ENCODE measurements at places on chromosomes 4 and X.

DNA sequence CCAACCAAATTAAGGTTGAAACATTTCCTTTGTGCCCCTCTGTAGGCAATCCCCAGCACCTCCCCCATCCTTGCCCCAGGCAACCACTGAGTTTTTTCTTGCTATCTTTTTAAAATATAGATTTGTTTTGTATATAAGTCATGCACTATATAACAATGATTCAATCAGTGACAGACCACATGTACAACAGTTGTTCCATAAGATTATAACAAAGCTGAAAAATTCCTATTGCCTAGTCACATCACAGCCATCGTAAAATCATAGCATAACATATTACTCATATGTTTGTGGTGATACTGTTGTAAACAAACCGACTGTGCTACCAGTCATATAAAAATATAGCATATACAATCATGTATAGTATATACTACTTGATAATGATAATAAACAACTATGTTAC, 211.9 kb upstream of the NRK start:
- DNase-seq, result no peak

DNA sequence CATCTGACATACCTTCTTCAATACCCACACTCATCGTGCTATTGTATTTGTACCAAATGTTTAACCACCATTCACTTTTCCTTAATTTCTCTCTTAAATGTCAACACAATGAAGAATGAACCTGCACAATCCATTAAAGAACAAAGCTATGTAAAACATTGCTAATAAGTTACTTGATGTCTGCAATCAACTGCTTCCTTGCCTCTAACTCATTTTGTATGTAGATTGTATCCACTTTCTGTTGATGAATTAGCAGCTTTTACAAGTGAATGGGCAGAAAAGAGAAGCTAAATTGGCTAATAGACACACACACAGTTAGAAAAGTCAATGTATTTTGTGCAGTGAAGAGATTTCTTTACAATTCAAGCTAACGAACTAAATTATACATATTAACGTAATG, 212.5 kb upstream of the NDST3 start:
- DNase-seq, result no peak

- DNase-seq, result no peak
These were observed 59.6 kb downstream of the TMEM154 start for GRCh38 chr4:152620218-152620617.

GRCh38 chr4:165464813-165465381, 86.1 kb downstream of the CPE start:
- no peak for DNase-seq

- no peak for DNase-seq
These were observed 46.6 kb upstream of the DHX15 start for GRCh38 chr4:24630937-24631336.

- DNase-seq, result no peak
These were observed 117.1 kb upstream of the USP9X start for GRCh38 chrX:40968180-40968579.

DNA sequence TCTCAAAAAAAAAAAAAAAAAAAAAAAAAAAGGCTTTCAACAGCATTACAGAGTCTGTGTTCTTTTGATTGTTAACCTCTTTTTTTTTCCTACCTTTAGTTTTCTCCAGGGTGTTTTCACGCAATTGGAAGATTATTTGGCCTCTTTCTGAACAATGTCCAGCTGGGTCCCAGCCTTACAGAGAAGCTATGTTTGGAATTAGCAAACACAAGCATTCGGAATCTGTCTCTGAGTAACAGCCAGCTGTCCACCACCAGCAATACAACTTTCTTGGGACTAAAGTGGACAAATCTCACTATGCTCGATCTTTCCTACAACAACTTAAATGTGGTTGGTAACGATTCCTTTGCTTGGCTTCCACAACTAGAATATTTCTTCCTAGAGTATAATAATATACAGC, 13.3 kb downstream of the TLR3 start:
- DNase-seq, result no peak

GRCh38 chr4:82825425-82825824, 26.8 kb upstream of the SCD5 start:
- DNase-seq, result no peak

DNA sequence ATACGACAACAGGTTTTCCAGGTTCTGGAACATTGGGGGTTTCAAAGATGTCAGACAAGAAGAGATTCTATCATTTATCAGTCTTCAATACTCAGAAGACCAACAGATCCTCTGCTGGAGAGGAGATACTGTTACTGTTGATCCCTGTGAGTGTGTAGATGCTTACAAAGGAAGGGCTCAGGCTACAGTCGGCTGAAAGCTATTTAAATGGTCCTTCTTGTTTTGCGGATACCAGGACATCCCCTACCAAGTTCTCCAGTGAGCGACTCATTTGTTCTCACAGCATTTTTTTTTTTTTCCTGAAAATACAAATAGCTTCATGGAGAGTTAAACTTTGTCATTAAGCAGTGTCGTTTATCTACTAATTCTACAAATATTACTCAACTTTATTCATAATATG, 201.6 kb downstream of the CAMK2D start:
- no peak for DNase-seq

DNA sequence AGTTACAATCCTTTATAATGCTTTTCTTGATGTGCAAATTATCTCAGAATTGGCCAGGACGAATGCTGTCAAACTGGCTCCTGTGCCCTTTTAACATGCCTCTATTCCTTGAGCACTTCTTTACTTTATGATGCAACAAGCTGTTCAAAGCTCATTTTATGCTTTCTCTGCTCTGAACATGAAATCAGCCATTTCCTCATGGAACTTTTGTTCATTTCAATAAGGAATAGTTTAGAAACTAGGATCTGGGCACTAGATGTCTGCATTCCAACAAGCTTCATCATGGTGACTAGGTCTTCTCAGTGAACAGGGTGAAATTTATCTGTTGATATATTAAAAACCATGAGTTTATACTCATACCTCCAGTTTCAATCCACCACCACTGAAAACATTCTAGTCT, 87.3 kb upstream of the TEX13A start:
- DNase-seq, result no peak

DNA sequence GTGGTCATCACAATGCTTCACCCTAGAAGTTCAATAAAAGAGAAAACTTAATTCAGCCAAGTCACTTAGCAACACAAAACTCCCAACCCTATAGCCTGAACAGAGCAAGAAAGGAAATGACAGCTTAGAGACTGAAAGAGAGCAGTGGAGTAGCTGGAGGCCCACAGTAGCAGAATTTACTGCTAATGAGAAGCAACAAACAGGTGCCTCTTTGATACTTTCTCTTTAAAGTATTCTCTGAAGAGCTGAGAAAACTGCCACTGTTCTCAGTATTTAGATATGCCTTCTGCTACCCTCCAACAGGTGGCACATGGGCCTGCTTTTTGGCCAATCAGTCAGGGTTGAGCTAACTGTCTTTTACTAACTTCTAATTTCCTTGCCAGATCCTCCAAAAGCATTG, 240.0 kb downstream of the GPC3 start:
- DNase-seq, result no peak

GRCh38 chr4:171432536-171432935, 380.7 kb upstream of the GALNTL6 start:
- no peak for DNase-seq

DNA sequence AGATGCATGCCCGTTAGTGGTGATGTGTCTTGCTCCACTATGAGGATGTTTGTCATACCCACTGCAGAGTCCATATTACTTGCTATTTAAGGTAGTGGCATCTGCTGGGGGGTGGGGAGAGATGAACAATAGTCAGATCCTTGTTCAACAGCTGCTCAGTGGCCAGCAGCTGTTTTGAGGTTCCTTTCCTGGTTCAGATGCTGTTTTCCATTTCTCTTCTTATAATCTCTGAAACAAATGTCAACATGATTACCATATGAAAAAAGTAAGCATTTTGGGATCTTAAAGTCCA, 1567.9 kb upstream of the TENM3 start:
- no peak for DNase-seq

DNA sequence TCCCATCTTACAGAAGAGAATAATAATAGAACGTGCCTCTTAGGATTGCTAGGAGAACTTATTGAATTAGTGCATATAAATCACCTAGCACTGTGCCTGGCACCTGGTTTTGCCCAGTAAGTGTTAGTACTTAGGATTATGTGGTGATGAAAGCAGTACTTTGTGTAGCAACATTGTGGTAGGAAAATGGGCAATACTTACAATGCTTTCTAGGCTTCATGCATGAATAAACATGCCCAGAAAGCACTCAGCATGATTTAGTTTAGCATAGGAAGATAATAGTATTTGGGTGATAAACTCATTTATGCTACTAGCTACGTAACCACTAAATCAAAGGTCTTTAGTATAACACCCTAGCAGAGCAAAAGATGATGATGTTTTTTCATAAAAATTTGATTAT, 105.6 kb downstream of the NEUROG2 start:
- DNase-seq, result no peak

- DNase-seq, result no peak
These were observed 5.2 kb upstream of the ENAM start for GRCh38 chr4:70623323-70623722.

DNA sequence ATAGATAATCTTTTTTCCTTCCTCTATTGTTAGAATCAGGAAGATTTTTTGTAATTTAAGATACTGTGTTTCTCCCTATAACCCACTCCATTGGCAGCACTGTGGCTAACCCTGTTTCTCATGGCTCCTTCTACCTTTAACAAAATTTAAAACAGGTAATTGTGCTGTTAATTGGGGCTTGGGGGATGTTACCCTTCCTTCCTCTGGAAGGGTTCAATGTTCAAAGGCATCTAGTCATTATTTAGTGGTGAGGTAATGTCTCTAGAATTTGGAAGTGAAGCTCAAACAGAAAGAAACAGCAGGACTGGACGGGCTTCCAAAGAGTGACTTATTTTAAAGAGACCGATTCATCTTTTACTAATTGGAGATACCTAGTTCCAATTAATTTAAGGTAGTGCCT, 166.4 kb downstream of the TRIML1 start:
- no peak for DNase-seq

- DNase-seq, result no peak
These were observed 73.0 kb upstream of the PJA1 start for GRCh38 chrX:69238114-69238886.

DNA sequence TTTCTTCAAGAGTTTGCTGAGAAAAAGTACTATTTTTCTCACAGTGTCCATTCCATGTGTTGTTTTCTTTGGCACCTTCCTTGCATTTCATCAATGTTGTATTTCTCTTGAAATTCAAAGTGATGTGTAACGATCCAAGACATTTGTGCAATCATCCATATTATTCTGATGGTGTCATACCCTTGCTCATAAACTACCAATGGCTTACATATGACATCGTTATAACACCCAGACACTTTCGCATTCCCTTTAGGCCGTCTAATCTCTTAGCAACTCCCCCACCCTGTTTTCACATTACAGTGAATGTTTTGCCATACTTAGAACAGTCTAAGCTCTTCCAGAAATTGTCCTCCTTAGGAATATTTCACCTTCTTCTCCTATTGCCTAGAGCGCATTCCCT, 1779.0 kb downstream of the PCDH7 start:
- no peak for DNase-seq

DNA sequence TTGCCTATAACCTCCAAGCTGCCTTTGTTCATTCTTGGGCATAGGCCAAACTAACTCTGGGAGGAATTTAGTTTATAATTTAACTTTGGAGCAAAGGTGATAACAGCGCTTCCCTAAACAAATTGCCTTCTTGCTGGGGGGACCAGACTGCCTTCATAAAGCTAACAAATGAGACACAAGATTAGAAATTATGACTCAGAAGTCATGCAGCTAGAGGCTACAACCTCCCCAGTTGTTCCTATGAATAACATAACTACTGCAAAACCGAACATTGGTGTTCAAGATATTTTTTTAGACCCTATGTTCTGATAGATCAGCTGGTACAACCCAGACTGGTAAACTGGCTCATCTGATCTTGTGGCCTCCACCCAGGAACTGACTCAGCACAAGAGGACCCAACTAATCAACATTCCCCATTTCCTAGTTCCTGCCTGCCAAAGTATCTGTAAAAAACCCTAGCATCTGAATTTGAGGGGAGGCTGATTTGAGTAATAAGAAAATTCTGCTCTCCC, 22.0 kb upstream of the TMPRSS11B start:
- no peak for DNase-seq

DNA sequence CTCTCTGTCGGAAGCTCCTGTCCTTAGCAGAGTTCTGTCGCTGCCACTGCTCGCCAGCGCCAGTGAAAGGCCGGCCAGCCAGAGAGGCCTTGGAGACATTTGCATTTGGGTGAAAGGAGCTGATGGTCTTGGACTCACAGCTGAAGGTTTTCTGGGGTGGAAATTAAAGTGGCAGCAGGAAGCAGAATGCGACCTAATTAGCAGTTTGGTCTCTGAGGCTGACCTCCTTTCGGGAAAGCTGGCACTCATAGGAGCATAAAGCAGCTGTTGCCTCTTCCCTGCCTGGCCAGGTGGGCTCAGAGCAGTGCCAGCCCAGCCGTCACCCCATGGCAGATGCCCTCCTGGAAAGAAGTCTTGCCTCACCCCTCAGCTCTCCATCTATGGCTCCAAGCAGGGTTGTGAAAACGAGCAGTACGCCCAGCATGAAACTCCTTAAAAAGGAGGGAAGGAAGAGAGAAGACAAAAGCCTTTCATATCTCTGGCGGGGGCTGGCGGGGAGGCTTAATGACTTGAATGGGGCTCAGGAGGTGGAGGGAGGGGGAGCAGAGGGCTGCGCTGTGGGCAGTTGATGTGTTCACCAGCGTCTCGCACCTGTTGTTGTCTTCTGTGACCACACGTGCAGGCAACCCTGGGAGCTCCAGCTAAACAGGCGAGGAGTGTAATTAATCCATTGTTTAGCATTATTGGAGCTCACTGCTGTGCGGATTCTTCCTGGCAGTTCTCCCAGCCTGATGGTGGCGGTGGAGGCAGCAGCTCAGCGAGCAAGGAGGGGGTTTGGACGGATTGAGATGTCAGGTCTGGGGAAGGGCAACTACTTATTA, 264.0 kb downstream of the MID1IP1 start:
- no peak for DNase-seq

- no peak for DNase-seq
These were observed 49.6 kb downstream of the MAP7D2 start for GRCh38 chrX:20066968-20067708.

- no peak for DNase-seq
These were observed 183.6 kb upstream of the NOCT start for GRCh38 chr4:138831948-138832347.

DNA sequence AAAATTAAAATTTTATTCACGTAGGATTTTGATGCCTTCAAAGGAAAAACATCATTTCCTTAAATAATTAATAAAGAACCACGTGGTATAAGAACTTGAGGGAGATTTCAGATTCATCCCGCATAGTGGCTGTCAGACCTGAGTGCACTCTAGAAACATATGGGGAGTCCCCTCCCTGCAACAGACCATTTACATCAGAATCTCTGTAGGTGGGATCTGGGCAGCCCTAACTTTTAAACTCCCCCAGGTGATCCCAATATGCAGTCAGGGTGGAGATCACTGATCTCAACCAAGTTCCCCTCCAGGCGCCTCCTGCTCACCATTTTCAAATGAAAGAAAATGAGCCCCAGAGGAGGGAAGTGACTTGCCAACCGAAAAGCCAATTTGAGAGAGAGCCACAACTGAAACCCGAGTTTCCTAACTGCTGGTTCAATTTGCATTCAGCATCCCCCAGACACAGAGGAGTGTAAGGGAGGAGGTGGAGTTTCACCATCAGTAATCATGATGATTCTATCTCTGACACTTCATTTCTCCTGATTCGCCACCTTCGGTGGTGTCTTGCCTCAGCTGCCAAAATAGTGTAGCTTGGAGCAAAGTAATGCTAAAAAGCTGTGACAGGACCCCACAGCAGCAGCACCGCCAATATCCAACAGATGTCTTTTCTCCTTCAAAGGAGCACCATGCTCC, 11.4 kb downstream of the RNF150 start:
- DNase-seq, result no peak

- DNase-seq, result no peak
These were observed 10.3 kb downstream of the ARHGAP6 start for GRCh38 chrX:11655282-11656015.

Measured in stimulated activated naive CD4-positive, alpha-beta T cell treated with Interleukin-2 at 50 U/mL for 16 hours (primary cell).